Bladder microvascular endothelial cell (primary cell): ENCODE measurements at places on chromosomes 4 and X. TPM values are rescaled to one million over a fixed set of nuclear protein-coding genes. Genes with fewer than 3 reads are reported as not detected.

Gene MMRN1
- total RNA-seq = 190 and 2,383 TPM in 2 replicates

Gene AADAT
- total RNA-seq = 0.32 and 2.3 TPM in 2 replicates

Gene PPP2R2C
- 0.16 and 0.38 TPM in 2 replicates for total RNA-seq

Gene IL1RAPL1
- 0.06 and 0.16 TPM in 2 replicates for total RNA-seq

Gene GATA1
- total RNA-seq = not detected in 2 replicates

Gene SPANXN3
- total RNA-seq = not detected in 2 replicates

Gene SPIN4
- 2.9 and 6.3 TPM in 2 replicates for total RNA-seq

Gene PDK3
- total RNA-seq = 3.8 and 4.5 TPM in 2 replicates

Gene GK
- 1.9 and 2.3 TPM in 2 replicates for total RNA-seq

Gene RIBC1
- total RNA-seq = 0.16 and 0.19 TPM in 2 replicates

Gene TLR10
- not detected in 2 replicates for total RNA-seq

Gene MEPE
- total RNA-seq = not detected in 2 replicates

Gene GSPT2
- 3.1 and 5.4 TPM in 2 replicates for total RNA-seq

Gene ASMT
- not detected in 2 replicates for total RNA-seq

Gene CYTL1
- 29.2 and 170 TPM in 2 replicates for total RNA-seq

Gene FAM184B
- total RNA-seq = not detected in 2 replicates

Gene NAP1L3
- total RNA-seq = 0.16 and 0.50 TPM in 2 replicates

Gene PPEF2
- not detected in 2 replicates for total RNA-seq

Gene MAMLD1
- 0.32 and 1.5 TPM in 2 replicates for total RNA-seq

Gene RAB9B
- 0.32 and 1.1 TPM in 2 replicates for total RNA-seq

Gene H2BW2
- total RNA-seq = not detected in 2 replicates

Gene USP17L5
- not detected in 2 replicates for total RNA-seq

Gene RPA4
- total RNA-seq = 1.3 and 4.7 TPM in 2 replicates

Gene TMEM271
- total RNA-seq = not detected in 2 replicates

Gene PSMD10
- 90.6 and 101 TPM in 2 replicates for total RNA-seq

Gene CLDN34
- 0.25 TPM in 1 of 2 replicates, not detected in the other for total RNA-seq

Gene PLAC1
- under 0.01 TPM in 1 of 2 replicates, not detected in the other for total RNA-seq

Gene SRPX
- 64.1 and 74.6 TPM in 2 replicates for total RNA-seq

Gene ADAMTS3
- total RNA-seq = 0.65 and 2.7 TPM in 2 replicates

Gene TMEM144
- 6.3 and 13.6 TPM in 2 replicates for total RNA-seq

Gene BCORL1
- total RNA-seq = 2.4 and 5.7 TPM in 2 replicates

Gene CCDC149
- total RNA-seq = 4.5 and 15.3 TPM in 2 replicates

Gene STK32B
- total RNA-seq = 22.8 and 29.6 TPM in 2 replicates
